ENCODE measurements at places on chromosomes 6 and 20.

DNA sequence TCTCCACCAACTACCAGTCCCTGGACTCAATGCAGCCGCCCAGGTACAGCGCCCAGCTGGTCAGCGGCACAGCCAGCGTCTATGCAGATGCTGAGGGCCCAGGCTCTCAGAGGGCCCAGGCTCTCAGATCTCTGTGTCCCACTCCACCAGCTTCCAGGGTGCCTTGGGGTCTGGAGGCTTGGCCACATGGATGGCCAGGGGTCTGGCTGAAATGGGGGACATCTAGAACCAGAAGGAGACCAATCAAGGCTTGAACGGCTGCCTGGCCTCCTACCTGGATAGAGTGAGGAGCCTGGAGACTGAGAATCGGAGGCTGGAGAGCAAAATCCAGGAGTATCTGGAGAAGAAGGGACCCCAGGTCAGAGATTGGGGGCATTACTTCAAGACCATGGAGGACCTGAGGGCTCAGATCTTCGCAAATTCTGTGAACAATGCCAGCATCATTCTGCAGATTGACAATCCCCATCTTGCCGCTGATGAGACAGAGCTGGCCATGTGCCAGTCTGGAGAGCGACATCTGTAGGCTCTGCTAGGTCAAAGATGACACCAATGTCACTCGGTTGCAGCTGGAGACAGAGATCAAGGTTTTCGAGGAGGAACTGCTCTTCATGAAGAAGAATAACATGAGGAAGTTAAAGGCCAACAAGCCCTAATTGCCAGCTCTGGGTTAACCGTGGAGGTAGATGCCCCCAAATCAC lies 44.1 kb upstream of the GRM4 start:
- no peak for DNase-seq

DNA sequence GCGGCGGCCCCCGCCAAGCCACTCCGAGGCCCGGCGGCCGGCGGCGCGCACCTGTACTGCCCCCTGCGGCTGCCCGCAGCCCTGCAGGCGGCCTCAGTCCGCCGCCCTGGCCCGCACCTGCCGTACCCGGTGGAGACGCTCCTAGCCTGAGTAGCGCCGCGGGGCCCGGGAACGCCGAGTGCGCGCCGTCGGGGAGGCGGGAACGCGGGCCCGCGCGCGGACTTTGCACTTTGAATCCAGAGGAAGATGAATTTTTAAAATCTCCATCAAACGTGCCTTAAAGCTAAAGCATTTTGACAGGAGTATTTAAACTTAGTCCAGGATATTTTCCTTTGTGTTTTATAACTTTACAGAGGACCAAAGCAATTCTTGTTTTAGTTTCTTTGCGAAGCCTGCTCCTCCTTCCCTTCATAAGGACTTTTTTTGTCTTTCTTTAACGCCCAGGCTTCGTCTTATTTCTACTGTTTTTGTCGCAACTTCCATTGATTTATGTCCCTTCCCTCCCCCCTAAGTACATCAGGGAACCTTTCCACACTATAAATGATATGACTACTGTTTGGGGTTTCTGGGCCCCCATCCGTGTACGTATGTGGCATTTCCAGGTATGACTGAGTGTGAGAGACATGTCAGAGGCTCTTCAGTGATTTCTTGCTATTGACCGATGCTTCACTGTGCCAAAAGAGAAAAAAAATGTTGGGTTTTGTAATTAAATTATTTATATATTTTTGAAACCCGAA lies 2.0 kb downstream of the FOXQ1 start:
- DNase-seq: no peak

GRCh38 chr6:4446982-4447381 lies 311.6 kb upstream of the ECI2 start:
- no peak for DNase-seq

DNA sequence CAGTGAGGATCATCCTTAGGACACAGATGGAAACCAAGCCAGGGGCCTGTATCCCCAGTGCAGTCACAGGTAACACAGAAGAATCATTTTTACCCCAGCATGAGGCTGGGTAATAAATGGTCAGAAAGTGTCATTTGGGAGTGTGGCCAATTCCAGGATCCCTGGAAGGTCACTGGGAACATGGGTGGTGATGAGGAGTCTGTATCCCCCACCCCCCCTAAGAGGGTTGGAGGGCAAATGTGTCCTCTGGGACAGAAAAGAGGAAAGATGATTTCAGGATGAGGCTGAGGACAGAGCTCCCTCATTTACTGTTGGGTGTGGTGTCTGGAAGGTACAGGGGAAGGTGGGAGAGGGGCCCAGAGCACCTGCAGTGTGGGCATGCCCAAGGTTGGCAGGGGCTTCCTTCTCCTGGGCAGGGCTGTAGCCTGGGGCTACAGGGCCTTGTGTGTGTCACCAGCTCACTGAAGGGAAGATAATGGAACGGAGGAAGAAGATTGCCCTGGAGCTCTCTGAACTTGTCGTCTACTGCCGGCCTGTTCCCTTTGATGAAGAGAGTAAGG lies 34.5 kb downstream of the PLCG1 start:
- DNase-seq: no peak

DNA sequence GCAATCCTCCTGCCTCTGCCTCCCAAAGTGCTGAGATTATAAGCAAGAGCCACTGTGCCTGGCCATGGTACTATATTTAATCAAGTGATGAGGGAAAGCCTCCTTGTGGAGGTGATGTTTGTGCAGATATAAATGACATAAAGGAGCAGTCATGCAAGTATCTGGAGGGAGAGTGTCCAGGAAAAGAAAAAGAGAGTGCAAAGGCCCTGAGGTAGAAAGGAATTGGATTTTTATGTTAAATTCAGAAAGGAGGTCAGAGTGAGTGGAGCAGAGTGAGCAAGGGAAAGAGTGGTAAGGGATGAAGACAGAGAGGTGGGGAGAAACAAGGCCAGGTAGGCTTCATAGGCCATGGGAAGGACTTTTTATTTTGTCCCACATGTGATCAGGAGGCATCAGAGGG lies 7.4 kb upstream of the FKBPL start:
- DNase-seq: no peak

DNA sequence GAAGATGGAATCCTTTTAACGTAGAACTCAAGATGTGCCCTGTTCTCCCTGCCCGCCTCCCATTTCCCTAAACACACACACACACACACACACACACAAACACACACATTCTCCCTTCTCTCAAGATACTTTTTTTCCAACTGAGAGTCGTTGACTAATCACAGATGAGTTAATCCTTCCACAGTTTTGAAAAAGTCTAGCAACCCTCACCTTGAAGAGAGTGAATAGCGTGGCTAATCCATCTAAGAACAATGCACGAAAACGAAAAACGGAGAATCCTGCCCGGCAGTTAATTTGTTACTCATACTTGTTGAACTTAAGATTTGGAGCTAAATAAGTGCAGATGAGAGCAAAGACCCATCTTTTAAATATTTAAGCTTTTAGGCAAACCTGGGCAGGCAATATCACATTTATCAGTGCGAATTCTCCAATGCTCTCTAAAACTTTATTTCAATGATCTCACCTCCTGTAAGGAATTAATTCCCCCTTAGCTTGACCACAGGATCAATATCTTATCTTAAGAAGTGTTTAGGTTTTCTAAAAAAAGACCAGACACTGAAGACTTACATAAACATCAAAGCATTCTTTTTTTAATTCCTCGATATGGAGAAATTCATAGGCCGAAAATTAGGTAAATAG lies 1.1 kb downstream of the AGPAT4 start:
- no peak for DNase-seq
